ENCODE measurements at places on chromosomes 5 and 9. TPM values are rescaled to one million over a fixed set of nuclear protein-coding genes. Genes with fewer than 3 reads are reported as not detected.

DNA sequence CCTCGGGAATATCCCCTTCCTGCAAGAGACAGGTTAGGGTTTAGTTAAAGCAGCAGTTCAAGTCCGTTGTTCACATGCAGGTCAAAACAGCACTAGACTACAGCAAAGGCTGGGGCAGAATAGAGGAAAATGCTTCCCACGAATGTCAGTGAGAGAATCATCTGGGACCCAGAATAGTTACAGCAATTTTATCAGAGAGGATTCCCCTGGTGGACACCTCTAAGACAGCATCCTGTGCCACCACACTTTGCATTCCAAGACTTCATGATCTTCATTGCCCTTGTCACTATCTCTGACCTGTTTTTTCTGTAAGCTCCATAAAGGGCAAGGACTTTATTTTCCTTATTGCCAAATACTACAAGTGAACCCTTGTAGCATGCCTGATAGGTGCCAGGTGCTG lies 12.9 kb downstream of the GRXCR2 start:
- no peak for DNase-seq

NAIP gene
- total RNA-seq, result 211 TPM

DNA sequence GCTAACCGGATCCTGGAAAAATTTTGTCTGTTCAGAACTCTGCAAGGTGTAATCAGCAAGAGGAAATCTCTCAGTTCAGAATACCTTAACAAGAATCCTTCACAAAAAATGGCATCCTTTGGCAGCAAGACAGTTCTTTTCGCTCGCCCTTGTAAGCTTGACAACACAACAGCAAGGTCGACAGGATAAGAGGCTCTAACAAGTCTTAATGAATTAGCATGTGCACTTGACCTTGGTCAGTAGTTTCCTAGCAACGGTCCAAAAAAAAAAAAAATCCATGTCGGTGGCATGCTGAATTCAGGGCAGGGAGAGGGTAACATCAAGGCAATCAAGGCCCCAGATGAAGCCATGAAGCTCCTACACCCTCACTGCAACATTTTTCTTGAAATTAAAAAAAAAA lies 172.8 kb downstream of the APBA1 start:
- DNase-seq, result no peak

- no peak for DNase-seq
These were observed 306.4 kb upstream of the PANK3 start for GRCh38 chr5:168885324-168886120.

DNA sequence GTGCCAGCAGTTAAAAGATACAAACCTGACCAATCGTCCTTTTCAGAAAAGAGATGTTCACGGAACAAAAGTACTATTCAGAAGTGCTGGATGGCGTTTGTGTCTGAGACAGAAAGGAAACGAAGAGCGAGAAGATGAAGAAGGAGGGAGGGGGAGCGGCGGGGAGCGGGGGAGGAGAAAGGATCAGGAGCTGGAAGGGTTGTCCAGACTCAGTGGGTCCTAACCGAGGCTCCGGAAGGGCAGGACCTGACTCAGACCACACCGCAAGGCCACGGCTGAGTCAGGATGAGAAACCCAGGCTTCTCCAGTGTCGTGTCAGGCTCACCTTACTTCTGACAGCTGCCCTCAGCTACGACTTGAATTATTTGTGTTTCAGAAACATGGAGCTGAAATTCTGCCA lies 46.2 kb downstream of the PAX5 start:
- no peak for DNase-seq

GRM6 gene
- total RNA-seq, result not detected

DNA sequence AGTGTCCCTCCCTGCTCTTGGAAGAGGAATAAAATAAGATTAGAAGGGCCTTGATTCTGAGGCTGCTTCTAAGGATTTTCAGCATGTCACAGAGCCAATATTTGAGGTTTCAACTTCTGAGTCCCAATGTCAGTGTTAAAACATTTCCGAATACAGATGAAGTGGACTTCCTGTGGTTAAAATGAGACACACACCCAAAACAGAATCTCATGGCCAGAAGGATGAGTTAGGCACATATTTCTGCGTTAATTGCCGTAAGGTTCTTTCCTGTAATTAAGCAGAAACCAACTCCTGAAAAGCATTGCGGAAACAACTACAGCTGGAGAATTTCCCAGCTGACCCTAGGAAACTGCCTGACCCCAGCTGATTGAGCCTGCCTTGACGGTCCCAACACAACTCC lies 10.4 kb upstream of the ZNF354B start:
- DNase-seq, result no peak

HAPLN1 gene
- not detected for total RNA-seq

NSG2 gene
- not detected for total RNA-seq

SH3PXD2B gene
- 5.2 TPM for total RNA-seq

DNA sequence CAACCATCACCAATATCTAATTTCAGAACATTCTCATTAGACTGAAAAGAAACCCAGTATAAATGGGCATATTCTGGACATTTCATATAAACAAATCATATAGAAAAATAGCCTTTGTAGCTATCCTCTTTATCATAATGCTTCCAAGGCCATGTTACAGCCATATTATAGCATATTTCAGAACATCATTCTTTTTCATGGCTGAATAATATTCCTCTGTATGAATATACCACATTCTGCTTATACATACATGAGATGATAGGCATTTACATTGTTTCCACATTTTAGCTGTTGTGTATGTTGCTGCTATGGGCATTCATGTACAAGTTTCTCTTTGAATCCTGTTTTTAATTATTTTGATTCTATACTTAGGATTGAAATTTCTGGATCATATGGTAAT lies 167.0 kb downstream of the FBXL17 start:
- DNase-seq, result no peak

ZDHHC11B gene
- 14.6 TPM for total RNA-seq

MFAP3 gene
- total RNA-seq, result 40.3 TPM

GRCh38 chr5:67699560-67699959 lies 503.0 kb upstream of the CD180 start:
- DNase-seq, result no peak

DNA sequence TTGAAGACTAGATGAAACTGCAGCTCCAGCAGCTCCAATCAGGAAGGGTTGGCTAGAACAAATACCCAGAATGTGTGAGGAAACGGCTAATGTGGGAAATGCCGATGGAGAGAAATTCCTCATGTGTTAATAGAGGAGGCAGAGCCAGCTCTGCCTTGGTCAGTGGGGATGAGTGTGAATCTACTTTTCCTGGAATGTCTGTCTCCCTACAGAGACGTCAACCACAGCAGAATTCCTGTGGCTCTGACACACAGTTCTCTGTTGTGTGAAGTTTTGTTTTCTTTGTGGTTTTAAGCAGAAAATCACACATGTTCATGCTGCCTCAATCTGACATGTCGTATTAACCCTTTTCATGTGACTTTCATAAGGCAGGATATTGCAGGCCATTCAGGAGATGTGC lies 476.6 kb upstream of the WWC1 start:
- no peak for DNase-seq

- DNase-seq, result no peak
These were observed 235.7 kb downstream of the HSPA4 start for GRCh38 chr5:133287500-133287899.

DNA sequence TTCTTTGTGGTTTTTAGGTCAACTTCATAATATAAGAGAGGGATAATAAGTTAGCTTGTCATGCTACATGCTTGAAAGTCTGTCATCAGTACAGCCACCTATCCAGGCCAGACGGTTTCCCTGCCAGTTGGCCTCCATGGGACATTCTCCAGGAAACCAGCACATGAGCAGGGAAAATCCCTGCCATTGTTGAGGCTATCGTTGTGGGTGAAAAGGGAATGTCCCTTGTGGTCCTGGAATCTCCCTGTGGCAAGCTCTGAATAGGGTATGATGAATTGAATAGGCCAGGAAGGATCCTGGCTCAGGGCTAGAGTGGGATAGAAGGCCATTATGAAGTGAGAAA lies 12.3 kb downstream of the F2RL1 start:
- peak; percentile 37 for DNase-seq

PCDHA1 gene
- total RNA-seq, result not detected

GRCh38 chr5:72480841-72481240 lies 26.4 kb downstream of the ZNF366 start:
- DNase-seq, result no peak

DNA sequence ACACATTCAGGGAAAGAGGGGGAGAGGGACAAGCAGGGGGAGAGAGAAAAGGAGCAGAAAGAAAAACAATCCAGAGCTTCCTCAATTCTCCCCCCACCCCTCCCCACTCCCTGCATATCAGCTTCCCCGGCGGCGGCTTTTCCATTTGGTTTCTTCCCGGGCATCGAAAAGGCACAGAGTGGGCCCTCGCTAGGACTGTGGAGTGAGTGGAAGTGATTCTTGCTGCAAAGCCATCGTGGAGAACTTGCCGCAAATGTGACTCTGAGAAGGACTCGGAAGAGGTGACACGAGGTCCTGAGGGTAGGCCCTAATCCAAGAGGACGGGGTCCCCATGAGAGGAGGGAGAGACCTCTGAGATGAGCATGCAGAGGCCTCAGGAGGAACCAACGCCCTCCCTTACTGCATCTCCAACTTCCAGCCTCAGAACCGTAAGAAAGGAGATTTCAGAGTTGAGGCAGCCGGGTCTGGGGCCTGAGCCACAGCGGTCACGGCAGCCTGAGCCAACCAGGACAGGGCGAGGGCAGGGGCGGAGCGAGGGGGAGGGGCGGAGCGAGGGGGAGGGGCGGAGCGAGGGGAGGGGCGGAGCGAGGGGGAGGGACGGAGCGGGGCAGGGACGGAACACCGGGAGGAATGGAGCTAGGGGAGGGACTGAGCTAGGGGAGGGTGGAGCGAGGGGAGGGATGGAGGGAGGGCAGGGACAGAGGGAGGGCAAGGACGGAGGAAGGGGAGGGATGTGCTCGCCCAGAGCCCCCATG lies 21.2 kb upstream of the SARDH start:
- peak; percentile 18 for DNase-seq

CPLANE1 gene
- total RNA-seq, result 19.3 TPM

SPOCK1 gene
- 17.0 TPM for total RNA-seq

GRCh38 chr5:167585184-167585583 lies 706.3 kb upstream of the WWC1 start:
- DNase-seq, result no peak

DNA sequence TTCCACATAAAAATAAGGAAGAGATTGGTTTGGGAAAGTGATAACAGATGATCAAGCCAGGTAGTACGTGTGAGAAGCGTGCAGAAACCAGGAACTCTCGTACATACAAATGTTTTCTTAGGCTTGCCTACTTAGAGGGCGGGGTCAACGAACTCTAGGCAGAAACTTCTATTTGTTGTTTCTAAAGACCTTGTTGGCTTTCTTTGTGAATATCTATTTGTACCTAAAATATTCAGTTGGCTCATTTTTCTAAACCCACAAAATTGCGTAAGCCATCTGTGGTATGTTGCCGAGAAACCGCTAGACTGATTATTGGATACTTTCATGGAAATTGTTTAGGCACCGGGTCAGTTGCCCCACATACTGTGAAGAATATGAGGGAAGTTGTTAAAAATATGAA lies 458.5 kb downstream of the MAT2B start:
- no peak for DNase-seq
